ENCODE measurements at places on chromosomes 2 and 18.

- DNase-seq: no peak
Observed at GRCh38 chr2:187438455-187438854, 9.6 kb downstream of the CALCRL start.

GRCh38 chr2:223313101-223313500, 261.1 kb downstream of the KCNE4 start:
- no peak for DNase-seq

GRCh38 chr2:84319581-84319980, 139.5 kb downstream of the SUCLG1 start:
- no peak for DNase-seq

DNA sequence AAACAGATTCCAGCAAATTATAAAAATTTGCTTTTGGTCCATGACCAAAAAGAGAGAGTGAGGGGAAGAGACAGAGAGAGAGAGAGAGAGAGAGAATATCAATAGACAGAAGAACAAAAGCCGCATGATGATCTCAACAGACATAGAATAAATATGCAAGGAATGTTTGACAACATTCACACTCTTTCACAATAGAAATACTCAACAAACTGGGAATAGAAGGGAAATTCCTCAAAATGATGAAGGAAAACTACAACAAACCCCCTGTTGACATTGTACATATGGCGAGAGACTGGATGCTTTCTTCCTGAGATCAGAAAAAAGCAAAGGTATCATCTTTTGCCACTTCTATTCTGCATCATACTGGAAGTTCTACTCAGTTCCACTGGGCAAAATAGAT, 309.7 kb downstream of the RAD51AP2 start:
- DNase-seq: peak; percentile 59

DNA sequence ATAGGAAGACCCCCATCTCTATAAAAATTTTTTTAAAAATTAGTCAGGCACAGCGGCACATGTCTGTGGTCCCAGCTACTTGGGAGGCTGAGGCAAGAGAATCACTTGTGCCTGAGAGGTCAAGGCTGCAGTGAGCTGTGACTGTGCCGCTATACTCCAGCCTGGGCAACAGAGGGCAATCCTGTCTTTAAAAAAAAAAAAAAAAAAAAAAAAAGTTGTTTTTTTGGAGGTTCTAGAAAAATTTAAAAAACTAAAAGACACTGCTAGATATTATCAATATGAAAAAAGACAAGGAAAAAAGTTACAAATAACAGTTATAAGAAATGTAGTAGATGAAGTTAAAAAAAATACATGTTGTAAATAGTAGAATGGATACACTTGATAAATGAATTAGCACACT, 56.1 kb upstream of the C2orf15 start:
- DNase-seq: no peak

DNA sequence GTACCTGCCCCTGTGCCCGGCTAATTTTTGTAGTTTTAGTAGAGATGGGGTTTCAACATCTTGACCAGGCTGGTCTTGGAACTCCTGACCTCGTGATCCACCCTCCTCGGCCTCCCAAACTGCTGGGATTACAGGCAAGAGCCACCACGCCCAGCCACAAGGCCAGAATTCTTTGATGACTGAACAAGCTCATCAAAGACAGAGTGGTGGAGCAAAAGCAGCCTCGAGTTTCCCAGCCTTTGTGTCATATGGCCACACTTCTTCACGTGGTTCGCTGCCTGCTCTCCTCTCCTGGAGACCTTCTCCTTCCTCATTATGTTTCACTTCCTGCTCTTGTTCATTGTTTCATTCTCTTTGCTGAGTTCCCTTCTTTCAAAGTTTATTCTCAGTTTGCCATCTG, 9.9 kb upstream of the NPC1 start:
- DNase-seq: no peak

GRCh38 chr2:54482715-54483114, 26.6 kb downstream of the SPTBN1 start:
- DNase-seq: peak; percentile 92

DNA sequence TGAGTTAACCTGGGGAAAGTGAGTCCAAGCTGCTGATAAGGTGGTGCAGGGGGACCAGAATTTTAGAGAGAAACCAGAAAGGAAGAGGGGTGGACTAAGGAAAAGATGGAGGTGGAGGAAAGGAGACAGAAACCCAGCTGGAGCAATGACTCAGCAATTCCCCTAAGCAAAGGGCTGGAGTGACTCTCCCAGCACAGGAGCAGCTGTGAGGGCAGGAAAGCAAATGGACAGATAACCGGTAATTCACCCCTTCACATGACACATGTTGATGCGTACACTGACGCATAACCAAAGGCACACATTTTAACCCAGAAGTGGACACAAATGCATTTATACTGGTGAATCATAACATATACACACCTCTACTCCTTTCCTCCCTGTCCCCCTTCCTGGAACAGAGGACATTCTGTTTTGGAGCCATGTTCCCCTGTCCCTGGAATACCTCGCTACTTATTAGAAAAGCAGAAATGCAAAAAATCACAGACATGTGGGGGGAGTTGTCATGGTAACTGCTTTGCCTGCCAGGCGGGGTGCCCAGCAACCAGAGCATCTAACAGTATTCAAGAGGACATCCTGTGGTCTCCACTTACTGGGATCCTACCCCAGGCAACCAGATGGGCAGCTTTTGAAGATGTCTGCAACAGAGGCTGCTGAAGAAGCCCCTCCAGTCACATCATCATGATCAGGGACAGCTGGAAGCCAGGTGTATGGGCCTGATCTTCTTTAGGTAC, 4.7 kb downstream of the CDK5R2 start:
- DNase-seq: peak; percentile 6

GRCh38 chr18:35912332-35912731, 60.1 kb upstream of the RMP24 start:
- no peak for DNase-seq

- no peak for DNase-seq
Observed at GRCh38 chr2:227179988-227180685, 15.7 kb downstream of the COL4A3 start.

DNA sequence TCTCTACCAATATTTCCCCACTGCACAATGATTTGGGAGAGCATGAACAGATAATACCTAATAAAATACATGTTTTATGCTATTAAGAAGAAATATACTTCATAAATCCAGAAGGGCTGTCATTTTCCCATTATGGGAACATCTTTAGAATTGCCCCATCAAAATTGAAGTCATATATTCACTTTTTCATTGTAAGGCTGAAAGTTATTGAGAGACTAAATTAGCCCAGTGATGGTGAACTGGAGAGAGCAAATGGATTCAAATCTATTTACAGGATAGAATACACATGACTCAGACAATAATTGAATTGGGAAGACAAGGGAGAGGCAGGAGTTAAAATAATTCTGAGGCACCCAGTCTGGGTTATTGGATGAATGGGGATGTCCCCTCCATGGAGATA, 79.7 kb upstream of the TTC39C start:
- DNase-seq: no peak

GRCh38 chr2:195051401-195051800, 605.6 kb upstream of the SLC39A10 start:
- peak; percentile 11 for DNase-seq

All from fibroblast of skin of scalp (primary cell).